ENCODE measurements at places on chromosomes 7 and 10.

DNA sequence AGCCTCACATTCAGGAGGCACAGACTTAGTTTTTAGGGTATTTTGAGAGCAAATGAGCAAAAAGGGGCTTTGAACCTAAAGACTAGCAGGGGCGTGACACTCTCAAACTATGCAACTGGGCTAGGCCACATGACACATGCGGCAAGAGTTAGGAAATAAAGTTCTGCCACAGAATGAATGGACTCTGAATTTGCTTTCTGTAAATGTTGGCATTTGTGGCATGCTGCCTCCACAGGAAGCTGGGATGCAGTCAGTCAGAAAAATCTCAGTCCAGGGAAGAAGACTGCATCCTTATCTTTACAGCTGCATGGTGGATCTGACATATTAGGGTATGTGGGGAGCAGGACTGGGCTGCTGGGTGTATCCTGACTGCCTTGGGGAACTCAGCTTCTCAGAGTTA, 181.0 kb downstream of the COBL start:
- DNase-seq, result no peak

DNA sequence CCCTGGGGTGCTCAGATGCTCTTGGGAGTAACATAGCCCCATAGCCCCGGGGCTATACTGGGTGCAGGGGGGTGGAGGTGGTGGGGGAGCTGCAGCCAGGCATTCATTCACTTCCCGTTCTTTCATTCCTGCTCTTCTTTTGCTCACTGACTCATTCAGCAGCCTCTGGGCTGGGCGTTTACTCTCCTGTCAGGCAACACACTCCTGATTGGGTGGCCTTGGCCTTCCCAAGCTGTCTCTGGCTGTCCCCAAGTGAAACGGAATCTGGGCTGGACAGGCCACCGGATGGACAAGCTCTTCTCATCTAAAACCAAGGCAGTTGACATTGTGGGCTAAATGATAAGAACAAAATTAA, 34.6 kb downstream of the CHST3 start:
- DNase-seq, result no peak

GRCh38 chr7:72292794-72293193, 119.3 kb downstream of the CALN1 start:
- DNase-seq, result no peak

DNA sequence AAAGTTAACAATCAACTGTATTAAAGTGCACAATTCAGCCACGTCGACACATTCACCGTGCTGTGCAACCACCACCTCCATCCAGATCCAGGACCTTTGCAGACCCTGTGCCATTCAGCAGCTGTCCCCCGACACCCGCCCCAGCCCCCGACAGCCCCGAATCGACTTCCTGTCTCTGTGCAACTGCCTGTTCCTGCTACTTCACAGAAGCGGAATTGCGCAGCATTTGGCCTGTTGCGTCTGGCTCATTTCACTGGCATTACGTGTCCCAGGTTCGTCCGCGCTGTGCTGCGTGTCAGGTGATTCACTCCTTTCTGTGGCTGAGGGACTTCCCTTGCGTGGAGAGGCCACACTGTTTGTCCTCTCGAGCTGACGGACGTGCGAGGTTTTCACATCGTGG, 33.2 kb upstream of the DNAAF5 start:
- DNase-seq, result no peak

DNA sequence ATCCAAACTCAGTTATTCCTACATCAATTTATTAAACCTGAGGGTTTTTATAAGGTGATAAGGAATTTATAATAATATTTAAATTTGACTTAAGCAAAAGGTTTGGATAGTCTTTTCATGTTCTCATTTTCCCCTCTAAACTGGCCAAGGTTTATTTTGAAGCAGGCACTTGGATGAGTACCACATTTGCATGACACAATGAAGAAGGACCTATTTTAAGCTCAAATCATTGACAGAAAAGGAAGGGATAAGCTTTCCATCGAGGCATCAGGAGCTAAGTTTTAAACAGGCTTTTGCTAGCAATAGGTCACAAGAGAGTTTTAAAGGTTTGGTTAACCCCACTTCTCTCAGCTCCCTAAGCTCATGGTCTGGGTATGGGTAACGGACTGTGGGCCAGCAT, 28.7 kb upstream of the FAM13C start:
- no peak for DNase-seq

GRCh38 chr7:158019726-158020705, 567.6 kb downstream of the PTPRN2 start:
- no peak for DNase-seq

GRCh38 chr7:130904031-130904757, 170.2 kb upstream of the KLF14 start:
- DNase-seq, result no peak

DNA sequence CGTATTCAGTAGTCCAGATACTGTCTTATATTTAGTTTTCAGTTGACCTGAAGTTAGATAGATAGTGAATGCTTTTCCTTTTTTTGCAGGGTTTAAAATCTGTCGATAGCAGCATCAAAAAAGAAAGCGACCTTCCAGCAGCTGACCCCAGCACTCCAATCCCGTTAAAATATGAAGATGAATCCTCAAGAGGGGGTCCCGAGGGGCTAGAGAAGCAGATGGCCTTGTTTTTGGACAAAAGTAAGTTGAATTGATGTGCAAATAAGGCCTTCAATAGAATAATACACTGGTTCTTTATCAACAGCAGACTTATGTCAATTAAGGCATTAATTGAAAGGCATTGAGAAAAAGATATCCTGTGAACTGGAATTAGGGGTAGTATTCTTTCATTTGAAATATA, 18.7 kb downstream of the EDRF1 start:
- no peak for DNase-seq

DNA sequence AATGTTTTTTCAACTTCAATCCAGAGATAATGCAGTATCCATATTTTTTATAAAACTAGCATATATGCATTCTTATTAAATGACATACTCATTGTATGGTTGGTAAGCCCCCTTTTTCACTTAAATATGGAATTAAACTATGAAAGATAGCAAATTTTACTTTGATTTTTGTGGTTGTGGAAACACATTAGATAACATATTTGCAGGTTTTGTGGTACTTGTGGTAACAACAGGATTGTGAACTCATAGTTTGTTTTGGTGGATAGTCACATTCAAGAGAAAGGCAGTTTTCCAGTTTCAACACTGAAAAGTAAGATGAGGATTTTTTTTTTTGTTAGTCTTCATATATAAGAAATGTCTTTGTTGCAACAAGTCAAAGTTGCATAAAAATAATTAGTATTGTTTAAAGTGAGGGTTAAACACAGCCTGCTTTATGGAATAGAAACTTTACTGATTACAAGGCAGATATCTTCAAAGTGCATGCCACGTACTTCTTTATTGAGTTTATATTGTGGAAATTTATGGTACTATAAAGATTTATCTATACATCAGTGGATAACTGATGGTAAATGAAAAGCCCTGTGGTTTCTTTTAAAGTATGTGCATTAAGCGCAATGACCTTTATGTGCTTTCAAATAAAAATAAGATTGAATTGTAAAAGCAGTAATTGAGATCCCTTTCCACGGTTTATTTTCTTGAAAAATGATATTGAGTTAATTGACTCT, 39.7 kb upstream of the SEMA3D start:
- no peak for DNase-seq

Measured in hematopoietic multipotent progenitor cell treated with erythropoietin and hydrocortisone succinate and interleukin-3 and kit ligand, for 17 days (in vitro differentiated cells).